ENCODE measurements at places on chromosomes 7 and 10.

DNA sequence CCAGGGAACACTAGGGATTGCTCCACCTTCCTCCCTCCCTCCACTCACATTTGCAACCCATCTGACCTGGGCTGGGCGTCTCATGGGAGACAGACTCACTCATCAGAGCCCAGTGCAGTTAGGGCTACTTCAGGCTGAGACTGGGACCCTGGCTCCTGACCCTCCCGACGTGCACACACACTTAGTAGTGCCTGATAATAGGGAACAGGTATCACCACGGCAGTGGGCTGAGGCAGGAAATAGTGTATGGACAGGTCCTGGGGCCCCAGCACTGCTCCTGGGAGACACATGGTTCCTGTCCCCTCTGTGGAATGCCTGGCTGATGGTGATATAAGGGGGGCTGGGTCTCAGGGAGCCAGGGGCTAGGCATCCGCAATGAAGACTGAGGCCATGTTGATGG, 14.3 kb downstream of the AQP1 start:
- no peak for DNase-seq

DNA sequence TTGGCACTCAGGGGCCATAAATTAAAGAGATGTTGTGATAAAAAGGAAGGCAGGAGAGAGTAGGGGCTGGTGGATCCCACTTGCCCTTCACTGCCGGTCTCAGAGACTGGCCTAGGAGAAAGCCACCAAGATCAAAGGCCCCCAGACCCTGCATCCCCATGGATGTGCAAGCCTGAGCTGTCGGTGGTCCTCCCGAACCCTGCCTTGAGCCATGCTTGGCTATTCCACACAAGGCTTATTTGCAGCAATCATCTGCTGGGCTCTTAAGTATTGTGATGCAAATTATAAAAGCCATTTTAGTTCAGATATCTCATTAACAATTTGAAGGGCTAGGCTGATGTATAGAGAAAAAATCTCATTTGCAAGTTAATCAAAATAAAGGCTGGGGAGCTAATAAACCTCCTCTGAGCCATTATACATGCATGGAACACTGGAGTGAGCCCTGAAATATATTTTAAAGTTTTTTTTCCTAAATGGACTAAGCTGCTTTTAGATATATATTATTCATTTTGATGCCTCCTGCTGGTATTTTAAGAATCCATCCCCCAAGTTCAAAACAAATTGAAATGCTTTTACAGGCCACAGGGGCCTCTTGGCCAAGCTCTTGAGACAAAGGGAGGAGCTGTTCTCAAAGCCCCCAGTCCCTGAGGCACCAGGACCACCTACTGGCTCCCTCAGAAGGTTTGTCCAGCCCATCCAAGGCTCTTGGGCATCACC, 28.1 kb downstream of the OAT start:
- no peak for DNase-seq

- no peak for DNase-seq
Observed at GRCh38 chr7:13989126-13989948, at the start of gene ETV1. ETV1 (minus strand) TSS chr7:13989666; CDS start chr7:13989052, 614 bp downstream.

DNA sequence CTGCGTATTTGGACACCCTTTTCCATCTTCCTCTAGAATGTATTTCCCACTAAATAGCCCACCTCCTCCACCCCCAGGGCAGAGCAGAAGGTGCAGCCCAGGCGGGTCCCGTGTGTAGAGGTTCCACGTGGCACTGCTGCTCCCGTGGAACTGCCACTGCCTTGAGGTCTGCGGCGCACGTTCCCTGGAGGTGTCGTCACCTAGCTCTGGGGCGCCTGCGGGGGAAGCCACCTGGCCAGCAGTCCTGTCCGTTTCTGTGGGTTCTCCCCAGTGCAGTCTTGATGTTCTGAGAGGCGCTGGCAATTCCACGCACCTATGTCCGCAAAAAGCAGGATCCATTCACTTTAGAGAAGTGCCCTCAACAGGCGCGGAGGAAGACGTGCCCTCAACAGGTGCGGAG, 21.9 kb downstream of the BNIP3 start:
- DNase-seq: no peak

GRCh38 chr7:78567836-78568235, 769.3 kb downstream of the PHTF2 start:
- DNase-seq: no peak

GRCh38 chr7:143202161-143202560, 18.9 kb downstream of the TAS2R39 start:
- no peak for DNase-seq

- no peak for DNase-seq
Observed at GRCh38 chr7:141202535-141202934, 128.7 kb downstream of the TMEM178B start.

DNA sequence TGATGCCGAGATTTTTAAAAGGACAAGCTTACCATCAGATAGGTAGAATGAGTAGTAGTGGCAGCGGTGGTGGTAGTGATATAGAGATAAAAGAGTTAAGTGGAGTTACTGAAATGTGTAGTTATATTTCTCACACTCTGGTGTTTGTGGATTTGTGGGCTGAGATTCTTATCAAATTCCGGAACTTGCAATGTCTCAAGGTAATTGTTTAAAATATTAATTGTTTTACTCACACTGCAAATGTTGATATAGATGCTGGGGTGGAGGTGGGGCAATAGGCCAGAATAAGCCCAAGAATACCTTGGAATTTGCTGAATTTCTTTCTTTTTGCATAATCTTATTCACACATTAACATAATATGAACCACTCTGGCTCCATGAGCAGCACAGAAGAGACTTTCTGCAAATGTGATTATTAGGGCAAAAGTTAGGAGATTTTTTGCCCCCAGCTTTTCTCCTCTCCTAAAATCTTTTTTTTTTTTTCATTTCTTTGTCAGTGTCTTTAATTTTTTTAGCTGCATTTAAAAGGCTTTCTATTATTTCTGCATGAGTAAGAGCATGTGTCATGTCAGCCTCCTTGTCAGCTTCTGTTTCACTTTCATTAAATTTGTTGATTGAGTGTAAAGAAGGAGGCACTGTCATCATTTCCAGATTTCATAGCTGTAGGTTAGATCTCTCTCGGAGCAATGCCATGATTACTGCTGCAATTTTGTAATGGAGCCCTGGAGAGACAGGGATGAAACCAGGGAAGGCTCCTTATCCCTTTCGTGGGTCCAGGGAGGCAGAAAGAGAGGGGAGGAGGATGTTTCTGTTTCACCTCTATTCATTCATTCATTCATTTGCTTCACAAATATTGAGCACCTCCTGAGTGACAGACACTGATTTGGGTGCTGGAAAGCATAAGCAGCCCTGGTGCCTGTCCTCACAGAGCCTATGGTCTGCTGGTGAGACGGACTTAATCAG, 13.1 kb upstream of the SGMS1 start:
- no peak for DNase-seq

GRCh38 chr10:485776-486175, 203.7 kb downstream of the DIP2C start:
- no peak for DNase-seq

GRCh38 chr7:128959296-128959695, 21.6 kb downstream of the IRF5 start:
- no peak for DNase-seq

DNA sequence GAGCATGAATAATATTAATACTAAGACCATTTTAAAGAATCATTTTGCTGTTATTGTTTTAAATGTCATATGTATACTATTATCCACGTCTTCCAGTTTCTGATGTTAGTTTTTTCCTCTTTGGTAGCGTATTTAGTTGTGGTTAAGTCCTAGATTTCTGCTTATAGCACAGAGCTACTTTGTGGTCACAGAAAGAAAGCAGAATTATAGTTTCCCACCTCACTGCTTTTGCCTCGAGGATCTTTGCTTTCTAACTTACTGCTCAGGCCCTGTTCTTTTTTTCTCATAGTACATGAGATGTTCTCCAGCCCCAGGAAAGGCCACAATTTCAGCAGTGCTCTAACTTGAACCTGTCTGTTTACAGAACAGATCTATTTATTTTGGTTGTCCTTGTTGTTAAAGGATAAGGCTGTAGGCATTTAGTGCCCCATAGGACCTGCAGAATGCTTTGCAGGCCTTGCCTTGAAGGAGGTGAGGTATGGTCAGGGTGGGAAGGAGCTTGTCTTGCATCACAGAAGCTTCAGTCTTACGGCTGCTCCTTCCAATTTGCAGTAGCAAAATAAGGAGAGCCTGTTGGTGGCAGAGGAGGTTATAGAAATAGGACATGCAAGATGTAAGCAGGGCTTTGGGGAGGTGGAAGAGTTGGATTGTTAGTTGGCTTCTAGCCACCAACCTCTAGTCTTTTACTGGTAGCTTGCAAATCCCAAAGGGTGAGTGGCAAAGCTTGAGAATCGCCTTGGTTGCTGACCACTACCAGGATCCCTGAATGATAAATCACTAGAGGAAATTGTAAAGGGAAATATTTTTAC, 129.1 kb downstream of the LRRC4 start:
- no peak for DNase-seq

DNA sequence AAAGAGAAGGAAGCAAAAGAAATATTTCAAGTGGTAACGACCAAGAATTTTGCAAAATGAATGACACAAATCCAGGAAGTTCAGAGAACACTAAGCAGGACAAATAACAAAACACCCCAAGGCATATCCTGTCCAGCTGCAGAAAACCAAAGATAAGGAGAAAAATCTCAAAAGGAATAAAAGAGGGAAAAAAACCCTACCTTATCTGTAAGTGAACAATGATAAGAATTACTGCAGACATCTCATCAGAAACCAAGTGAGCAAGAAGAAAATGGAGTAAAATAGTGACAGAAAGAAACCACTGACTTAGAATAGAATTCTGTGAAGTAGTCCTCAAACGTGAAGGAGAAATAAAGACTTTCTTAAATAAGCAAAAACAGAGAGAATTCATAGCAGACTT, 21.8 kb downstream of the CARD11 start:
- DNase-seq: no peak

DNA sequence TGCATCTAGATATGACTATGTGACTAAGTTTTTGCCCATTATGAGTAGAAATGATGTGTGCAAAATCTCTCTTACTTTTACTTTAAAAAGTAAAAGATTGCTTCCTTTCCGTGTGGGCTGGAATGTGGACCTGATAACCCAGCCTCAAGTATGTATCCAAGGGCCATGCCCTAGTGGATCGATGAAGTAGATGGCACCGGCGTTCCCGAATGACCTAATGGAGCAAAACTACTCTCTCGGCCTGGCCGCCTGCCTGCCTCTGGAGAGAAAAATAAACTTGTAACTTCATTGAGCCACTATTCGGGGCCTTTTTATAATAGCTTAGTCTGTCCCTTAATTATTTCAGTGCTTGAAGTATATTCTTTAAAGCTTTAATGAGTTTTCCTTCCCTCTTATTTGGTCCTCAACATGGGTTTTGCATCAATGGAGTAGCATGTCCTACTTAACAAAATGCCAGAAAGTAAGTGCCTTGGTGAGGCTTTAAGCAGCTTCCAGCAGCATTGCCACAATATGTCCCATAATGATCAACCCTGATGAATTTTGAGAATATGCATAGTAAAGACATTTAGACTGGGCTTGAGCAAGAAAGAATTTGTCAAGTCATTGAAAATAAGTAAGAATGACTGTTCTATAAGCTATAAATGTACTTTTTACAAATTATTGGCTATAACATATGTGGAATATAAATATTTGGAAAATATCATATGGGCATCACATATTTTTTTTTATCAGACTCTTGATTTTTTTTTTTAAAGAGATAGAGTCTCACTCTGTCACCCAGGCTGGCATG, 61.4 kb downstream of the PLXDC2 start:
- DNase-seq: no peak

DNA sequence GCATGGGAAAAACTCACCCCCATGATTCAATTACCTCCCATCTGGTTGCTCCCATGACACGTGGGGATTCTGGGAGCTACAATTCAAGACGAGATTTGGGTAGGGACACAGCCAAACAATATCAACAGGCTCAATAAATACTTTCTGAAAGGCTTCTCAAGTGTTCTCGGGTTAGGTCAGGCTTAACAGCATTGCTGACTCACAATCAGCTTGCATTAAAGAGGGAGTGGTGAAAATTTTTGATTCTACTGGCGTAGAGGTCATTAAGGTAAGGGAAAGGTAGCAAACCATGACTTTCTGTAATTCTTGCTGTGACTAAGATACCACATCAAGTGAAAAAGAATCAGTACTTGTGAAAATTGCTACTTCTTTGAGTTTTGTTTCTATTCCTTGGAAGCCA, 126.4 kb downstream of the JCAD start:
- DNase-seq: no peak

DNA sequence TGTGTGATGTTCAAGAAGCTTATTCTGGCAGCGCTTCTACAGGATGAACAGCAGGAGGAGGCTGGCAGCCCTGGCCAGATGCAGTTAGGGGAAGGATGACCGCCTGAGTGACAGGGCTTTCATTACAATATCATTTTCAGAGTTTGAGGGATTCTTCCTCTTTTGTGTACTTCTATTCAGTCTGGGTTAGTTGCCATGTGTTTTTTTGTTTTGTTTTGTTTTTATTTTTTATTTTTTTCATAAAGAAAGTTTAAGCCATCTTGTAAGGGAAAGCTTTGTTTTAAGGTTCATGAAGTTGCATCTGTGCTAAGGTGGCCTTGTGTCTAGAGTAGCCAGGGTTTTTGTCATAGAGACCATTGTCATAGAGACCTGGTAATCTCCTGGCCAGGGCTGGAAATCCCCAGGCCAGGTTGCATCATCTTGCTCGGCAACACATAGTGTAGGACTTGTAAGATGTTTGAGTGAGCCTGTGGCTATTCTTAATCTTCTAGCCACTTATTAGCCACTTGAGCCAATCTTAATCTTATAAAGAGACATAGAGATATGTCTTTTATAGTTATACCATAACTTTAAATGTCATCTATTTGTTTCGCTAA, 230.5 kb upstream of the TMEM229A start:
- DNase-seq: no peak

DNA sequence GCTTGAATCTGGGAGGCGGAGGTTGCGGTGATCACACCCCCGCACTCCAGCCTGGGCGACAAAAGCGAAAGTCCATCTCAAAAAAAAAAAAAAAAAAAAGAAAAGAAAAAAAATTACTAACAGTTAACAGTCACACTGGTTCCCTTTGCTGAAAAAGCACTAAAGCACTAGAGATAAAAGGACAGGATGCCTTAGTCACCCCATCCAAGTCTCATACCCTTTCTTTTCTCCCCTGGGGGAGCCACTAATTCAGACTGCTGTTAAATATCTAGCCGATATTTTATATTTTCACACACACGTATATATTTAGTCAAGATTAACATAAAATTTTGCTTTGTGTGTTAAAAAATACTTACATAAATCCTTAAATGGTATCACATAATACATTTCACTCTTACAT, 25.2 kb downstream of the BAIAP2L1 start:
- DNase-seq: no peak

- DNase-seq: no peak
Observed at GRCh38 chr7:8356071-8356470, 77.3 kb upstream of the NXPH1 start.

All from stimulated activated CD8-positive, alpha-beta memory T cell treated with anti-CD3 and anti-CD28 coated beads, Interleukin-4, amount 100 ng/mL, for 1 hour (primary cell).